Glutamatergic neuron (in vitro differentiated cells): ENCODE measurements at places on chromosomes 11 and 22. TPM values are rescaled to one million over a fixed set of nuclear protein-coding genes. Genes with fewer than 3 reads are reported as not detected.

The RIBC2 gene
- 0.71 TPM for total RNA-seq

- peak overlapping the region; percentile 92 for H3K27ac ChIP-seq
- peaks cover 3% of the 10 kb centered on the region for H3K27me3 ChIP-seq
- peak; percentile 38 for DNase-seq
Observed at GRCh38 chr11:92845805-92846204, 123.6 kb upstream of the MTNR1B start.

The LGALS1 gene
- 50.7 TPM for total RNA-seq

The INS gene
- total RNA-seq: not detected

The C11orf42 gene
- not detected for total RNA-seq

GRCh38 chr11:134730101-134730500 is 318.1 kb upstream of the B3GAT1 start:
- H3K36me3 ChIP-seq: no peaks in the 10 kb centered on the region
- H3K4me1 ChIP-seq: peaks cover 42% of the 10 kb centered on the region
- H3K4me3 ChIP-seq: no peak overlapping the region
- H3K27me3 ChIP-seq: peaks cover 10% of the 10 kb centered on the region
- H3K27ac ChIP-seq: no peak overlapping the region
- DNase-seq: no peak

The FZD4 gene
- 2.0 TPM for total RNA-seq

GRCh38 chr11:87141980-87142514 is 104.3 kb downstream of the TMEM135 start:
- no peaks in the 10 kb centered on the region for H3K36me3 ChIP-seq
- H3K27ac ChIP-seq: no peak overlapping the region
- H3K27me3 ChIP-seq: no peaks in the 10 kb centered on the region
- DNase-seq: no peak
- H3K4me1 ChIP-seq: peaks cover 2% of the 10 kb centered on the region
- H3K4me3 ChIP-seq: no peak overlapping the region

DNA sequence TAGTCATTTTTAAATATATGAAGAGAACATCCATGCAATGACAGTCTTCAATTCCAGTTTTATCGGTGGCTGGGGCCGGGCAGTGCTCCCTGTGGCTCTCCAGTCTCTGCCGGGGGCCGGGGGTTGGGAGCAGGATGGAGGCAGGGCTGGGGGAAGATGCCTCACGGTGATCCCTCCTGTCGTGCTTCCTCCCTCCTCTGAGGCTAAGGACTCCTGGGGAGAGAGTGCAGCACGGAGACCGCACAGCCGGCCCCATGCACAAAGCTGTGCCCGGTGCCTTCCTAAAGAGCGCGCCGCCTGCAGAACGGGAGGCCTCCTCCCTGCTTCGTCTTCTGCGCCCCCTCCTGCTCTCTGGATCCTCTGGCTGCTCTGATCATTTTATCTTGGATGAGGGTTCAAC is 20.5 kb downstream of the GAL start:
- peaks cover 2% of the 10 kb centered on the region for H3K27me3 ChIP-seq
- no peaks in the 10 kb centered on the region for H3K36me3 ChIP-seq
- DNase-seq: no peak
- no peak overlapping the region for H3K4me3 ChIP-seq
- no peak overlapping the region for H3K27ac ChIP-seq

DNA sequence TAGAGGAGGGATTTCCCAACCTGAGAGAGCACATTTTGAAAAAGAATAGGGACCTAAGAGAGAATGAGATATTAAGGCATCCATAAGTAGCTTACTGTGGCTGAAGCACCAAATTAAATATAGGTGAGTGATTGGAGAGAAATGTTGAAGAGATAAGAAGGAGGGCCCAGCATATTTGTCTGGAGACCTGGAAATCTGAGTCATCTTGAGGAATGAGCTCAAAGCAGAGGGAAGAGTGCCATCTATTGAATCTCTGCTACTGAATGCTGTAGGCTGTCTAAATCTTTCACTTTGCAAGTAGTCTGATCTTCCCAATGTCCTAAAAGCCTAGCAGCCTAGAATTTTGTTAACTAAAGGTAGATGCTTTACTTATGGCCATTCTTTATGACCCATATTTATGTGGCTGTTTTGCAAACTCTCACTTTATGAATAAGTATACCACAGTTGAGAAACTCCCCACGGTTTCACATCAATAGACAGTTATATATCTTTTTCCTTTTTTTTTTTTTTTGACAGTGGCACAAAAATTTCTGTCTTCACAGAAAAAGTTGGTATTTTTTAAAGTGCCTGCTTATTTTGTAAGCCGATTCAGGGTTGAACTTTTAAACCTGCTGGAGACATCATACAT is 2093.5 kb downstream of the LRRC4C start:
- no peaks in the 10 kb centered on the region for H3K27me3 ChIP-seq
- no peak for DNase-seq
- no peak overlapping the region for H3K27ac ChIP-seq
- no peaks in the 10 kb centered on the region for H3K4me1 ChIP-seq

GRCh38 chr11:407651-408123 is 7.1 kb downstream of the SIGIRR start:
- no peaks in the 10 kb centered on the region for H3K4me1 ChIP-seq
- no peak overlapping the region for H3K27ac ChIP-seq
- no peaks in the 10 kb centered on the region for H3K36me3 ChIP-seq
- no peak for DNase-seq

DNA sequence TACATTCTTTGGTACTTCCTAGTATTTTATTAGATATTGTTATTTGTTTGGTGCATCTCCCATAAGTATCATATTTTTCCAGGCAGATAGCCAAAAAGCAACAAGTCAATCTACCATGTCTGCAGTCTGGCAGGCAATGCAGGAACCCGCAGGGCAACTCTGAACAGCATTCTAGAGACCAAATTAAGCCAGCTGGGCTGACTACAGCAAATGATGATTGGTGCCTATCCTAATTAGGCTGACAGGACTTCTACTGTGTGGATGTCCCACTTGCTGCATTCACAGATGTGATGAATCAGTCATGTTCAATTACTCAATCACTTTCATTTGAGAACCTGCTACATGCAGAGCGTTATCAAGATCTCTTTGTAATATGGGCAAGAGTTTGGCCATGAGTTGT is 40.3 kb upstream of the AMOTL1 start:
- no peaks in the 10 kb centered on the region for H3K27me3 ChIP-seq
- H3K4me3 ChIP-seq: no peak overlapping the region
- peaks cover 4% of the 10 kb centered on the region for H3K36me3 ChIP-seq
- no peak for DNase-seq

- H3K4me3 ChIP-seq: peak within 1 kb of the TSS; percentile 89
- no peaks in the 10 kb centered on the region for H3K36me3 ChIP-seq
- peak within 1 kb of the TSS; percentile 84 for H3K27ac ChIP-seq
Observed at GRCh38 chr11:67468759-67469507, at the start of gene TMEM134. Gene TMEM134 (minus strand): TSS chr11:67469251. CDS start chr11:67469192, 59 bp downstream.

- no peak overlapping the region for H3K27ac ChIP-seq
- no peak overlapping the region for H3K4me3 ChIP-seq
- H3K36me3 ChIP-seq: no peaks in the 10 kb centered on the region
- DNase-seq: no peak
- no peaks in the 10 kb centered on the region for H3K4me1 ChIP-seq
Observed at GRCh38 chr11:124536520-124536919, 6.9 kb downstream of the OR8B12 start.

DNA sequence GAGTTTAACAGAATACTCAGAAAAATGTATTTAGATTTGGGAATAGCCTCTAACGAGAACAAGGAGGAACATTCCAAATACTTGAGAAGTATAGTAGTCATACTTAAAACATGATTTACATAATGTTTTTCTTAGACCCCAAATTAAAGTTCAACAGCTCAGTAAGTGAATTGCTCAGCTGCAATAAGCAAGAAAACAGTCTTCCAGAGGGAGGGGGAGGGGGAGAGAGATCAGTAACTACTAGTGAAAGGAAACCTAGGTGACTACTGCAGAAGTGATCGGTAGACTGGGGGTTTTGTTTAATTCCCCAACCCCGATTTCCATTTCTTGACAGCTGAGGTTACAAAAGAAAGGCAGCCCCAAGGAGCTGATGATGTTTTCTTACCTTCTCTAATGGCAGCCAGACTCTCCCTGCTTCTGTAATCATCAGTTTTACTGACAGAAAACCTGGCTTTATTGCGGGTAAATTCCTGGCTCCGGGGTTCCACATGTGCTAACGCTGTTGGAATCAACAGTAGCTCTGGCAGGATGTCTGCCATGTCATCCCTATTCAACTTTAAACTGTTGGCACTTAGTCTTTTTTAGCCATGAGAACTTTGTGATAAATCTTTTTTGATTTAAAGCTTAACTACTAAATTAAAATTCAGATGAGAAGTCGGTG is 82.4 kb upstream of the BIRC3 start:
- H3K4me3 ChIP-seq: no peak overlapping the region
- no peaks in the 10 kb centered on the region for H3K36me3 ChIP-seq
- H3K4me1 ChIP-seq: no peaks in the 10 kb centered on the region
- no peaks in the 10 kb centered on the region for H3K27me3 ChIP-seq
- DNase-seq: no peak

The TNNT3 gene
- not detected for total RNA-seq

DNA sequence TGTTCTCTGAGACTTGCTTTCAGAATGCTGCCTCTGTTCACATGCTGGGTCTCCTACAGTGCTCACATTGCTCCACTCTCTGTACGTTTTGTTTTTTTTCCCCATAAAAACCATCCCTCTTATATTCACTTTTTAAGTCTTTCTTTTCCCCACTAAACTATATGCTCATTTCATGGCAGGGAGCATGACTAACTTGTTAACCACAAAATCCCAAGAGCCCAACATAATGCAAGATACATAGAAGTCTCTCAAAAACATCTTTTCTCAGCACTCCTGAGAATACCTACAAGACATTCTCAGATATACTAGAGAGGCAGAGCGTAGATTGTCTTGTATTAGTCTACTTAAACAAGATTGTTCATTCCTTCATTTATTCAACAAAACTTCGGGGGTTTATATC is 73.3 kb downstream of the FAM76B start:
- peaks cover 2% of the 10 kb centered on the region for H3K27me3 ChIP-seq
- H3K4me1 ChIP-seq: peaks cover 6% of the 10 kb centered on the region
- DNase-seq: no peak
- H3K4me3 ChIP-seq: no peak overlapping the region

DNA sequence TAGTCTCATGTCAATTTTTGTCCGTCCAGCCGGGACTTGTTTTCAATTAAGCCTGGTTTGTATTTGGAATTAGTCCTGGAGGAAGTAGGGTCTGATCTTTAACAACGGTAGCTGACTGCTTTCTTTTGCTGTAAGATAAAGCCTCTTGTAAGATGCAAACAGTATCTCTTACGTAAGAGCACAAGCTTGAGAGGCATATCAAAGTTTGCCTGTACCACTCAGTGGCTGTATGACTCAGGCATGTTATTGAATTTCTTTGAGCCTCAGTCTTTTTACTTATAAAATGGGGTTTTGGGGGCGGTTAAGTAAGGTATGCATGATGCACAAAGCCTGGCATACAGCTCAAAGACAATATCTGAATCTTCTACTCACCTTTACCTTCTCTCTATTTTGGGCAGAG is 198.4 kb upstream of the NARS2 start:
- DNase-seq: no peak
- H3K36me3 ChIP-seq: peaks cover 8% of the 10 kb centered on the region
- H3K27me3 ChIP-seq: peaks cover 2% of the 10 kb centered on the region
- H3K27ac ChIP-seq: no peak overlapping the region
- no peak overlapping the region for H3K4me3 ChIP-seq
- no peaks in the 10 kb centered on the region for H3K4me1 ChIP-seq

DNA sequence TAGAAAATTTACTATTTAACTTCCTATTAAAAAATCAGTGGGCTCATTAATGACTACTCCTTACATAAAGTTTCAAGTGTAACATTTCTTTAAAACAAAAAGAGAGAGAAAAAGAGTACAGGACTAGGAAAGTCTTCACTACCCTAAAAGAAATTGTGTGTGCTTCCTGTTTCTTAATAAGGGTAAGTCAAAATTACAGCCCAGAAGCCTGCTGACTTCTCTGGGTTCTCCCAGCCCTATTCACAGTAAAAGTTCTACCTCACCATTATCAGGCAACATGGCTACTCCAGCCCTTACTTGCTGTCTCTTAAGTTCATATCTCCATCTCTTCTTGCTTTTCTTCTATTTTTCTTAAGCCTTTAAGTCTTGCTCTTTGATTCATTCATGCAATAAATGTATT is 20.3 kb upstream of the ZC3H12C start:
- H3K27ac ChIP-seq: no peak overlapping the region
- H3K27me3 ChIP-seq: no peaks in the 10 kb centered on the region
- no peak overlapping the region for H3K4me3 ChIP-seq
- no peak for DNase-seq
- H3K4me1 ChIP-seq: peaks cover 26% of the 10 kb centered on the region

- no peaks in the 10 kb centered on the region for H3K36me3 ChIP-seq
- no peak overlapping the region for H3K27ac ChIP-seq
- no peak overlapping the region for H3K4me3 ChIP-seq
- H3K4me1 ChIP-seq: no peaks in the 10 kb centered on the region
- no peak for DNase-seq
- peaks cover 2% of the 10 kb centered on the region for H3K27me3 ChIP-seq
Observed at GRCh38 chr11:122593473-122594420, 61.8 kb upstream of the UBASH3B start.

DNA sequence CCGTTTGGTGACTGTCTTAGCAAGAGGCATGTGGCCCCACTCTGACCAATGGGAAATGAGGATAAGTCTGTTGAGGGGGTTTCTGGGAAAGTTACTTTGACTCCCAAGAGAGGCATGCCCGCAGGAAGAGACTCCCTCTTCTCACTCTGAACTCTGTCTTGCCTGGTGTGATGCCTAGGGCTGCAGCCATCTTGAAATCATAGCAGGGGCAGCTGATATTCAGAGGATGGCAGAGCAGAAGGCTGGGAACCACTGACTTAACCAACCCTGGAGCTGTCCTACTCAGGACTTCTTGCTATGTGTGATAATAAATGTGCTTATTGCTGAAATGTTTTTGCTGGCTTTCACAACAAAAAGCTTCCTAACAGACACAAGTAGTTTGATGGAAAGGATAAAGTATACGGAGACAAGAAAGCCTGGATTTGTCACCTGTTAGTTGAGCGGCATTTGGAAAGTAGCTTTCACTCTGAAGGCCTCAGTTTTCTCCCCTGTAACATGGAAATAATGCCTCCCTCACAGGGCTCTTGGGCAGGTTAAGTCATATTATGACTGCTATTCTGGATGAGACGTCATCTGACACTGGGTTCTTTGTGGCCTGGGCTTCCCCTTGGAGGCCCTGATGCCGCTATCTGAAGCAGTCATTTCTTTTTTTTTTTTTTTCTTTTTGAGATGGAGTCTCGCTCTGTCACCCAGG is 128.5 kb downstream of the CEP164 start:
- no peak overlapping the region for H3K27ac ChIP-seq
- peaks cover 9% of the 10 kb centered on the region for H3K27me3 ChIP-seq
- H3K4me3 ChIP-seq: no peak overlapping the region
- peaks cover 20% of the 10 kb centered on the region for H3K36me3 ChIP-seq
